ENCODE measurements at places on chromosomes 4 and X.

GRCh38 chrX:24696294-24696693, 2.6 kb downstream of the POLA1 start:
- DNase-seq = no peak

DNA sequence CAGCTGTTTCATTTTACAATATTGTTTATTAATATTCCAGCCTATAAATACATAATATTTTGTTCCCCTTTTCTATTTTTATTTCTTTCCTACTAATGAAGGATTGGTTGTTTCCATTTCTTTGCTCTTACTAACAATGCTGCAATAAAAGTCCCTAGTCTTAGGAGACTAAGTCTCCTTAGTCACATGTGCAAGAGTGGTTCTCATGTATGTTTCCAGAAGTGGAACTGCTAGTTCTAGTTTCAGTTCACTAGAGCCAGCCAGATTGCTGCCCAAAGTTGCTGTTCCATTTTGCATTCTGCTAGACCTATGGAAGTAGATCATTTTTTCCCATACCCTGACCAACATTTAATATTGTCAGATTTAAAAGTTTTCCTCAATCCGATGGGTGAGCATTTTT, 44.3 kb downstream of the CNGA1 start:
- DNase-seq = no peak

DNA sequence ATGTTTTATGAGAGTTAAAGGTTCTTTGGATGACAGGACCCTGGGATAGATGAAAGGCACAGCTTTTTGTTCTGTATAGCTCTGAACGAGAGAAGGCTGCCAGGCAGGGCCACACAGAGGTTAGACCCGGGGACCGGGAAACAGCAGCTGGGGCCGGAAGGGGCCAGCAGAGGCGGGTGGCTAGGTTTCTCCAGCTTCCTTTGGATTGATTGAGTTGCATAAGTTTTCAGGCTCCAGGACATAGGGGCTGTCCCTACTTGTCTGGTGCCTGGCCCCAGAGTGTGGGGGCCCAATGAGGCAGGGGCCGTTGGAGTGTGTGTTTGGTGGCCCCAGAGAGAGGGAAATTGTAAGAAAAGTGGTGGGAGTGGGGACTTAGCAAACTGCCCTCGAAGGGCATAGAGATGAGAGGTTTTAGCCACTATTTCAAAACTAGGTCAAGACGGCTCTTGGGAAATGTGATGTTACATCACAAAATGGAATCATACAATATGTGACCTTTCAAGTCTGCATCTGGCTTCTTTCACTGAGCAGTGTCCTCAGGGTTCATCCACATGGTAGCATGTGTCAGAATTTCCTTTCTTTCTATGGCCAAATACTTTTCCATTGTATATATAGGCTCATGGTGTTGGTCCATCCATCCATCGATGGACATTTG, 3.7 kb downstream of the ZFP92 start:
- no peak for DNase-seq

GRCh38 chr4:116881077-116881476, 204.3 kb downstream of the TRAM1L1 start:
- no peak for DNase-seq

GRCh38 chrX:2188330-2188792, 312.4 kb downstream of the DHRSX start:
- no peak for DNase-seq

- no peak for DNase-seq
Measured at GRCh38 chr4:46389301-46389775, 590 bp downstream of the GABRA2 start.

DNA sequence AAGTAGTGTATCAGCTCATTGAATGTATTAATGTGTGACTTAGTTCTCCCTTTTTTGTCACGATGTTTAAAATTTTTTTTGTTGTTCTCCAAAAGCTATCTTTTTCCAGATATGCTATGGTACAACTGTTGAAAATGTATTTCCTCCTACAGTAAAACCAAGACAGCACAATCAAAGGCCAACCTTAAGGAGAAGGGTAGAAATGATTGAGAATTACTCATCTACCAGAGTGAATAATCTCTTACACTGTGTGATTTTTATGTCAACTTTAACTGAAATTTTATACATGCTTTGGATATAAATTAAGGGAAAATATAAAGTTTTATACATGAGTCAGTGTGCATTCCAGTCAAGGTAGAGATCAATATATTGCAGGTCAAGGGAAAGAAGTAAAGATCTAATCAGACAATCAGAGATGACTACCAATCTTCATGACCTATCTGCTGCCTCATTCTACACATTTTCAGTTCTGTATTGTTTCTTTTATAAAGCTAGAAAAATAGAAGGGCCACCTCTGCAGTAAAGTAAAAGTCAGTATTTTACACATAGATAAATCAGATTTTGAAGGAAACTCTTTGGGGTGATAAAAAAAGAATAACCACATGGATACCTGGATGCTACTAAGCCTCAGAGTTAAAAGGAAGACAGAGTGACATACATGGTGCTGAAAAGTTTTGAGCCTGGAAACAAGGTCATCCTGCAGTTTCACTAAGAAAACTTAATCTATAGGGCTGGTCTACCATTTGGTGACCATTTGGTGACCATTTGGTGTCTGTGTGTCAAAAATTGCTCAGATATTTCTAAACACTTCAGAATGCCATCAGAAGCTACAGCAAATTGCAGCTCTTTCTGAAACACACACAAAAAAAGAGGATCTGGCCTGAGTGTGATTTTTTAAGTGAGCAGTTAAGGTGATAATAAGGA, 1.6 kb downstream of the FAM13A start:
- DNase-seq = no peak

- DNase-seq = no peak
Measured at GRCh38 chrX:38363046-38363445, 10.6 kb downstream of the OTC start.

- DNase-seq = no peak
Measured at GRCh38 chr4:37693450-37694190, 7.4 kb upstream of the RELL1 start.

DNA sequence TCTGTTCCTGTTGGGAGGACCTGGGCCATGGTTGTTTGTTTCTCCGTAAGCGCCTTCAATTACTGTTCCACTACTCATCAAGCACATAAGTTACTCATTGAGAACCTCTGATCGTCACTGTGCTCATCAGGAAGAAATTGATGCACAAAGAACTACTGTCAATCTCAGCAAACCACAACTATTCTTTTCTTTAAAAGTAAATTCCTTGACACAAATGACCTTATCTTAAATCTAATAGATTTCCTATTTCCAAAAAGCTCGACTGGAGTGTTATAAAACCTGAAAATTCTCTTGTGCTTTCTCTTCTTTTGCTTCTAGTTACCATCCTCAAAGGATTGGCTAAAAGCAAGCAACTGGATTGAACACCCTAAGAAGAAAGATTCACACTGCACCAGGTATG, at the start of gene MUC7:
TSS of gene MUC7 (plus strand) at position 301 of the 400 bp plus-strand sequence. CDS start 1,825 bp downstream, outside the sequence.
- no peak for DNase-seq

- no peak for DNase-seq
Measured at GRCh38 chr4:40905414-40905813, 155.7 kb downstream of the NSUN7 start.

- DNase-seq = peak; percentile 72
Measured at GRCh38 chr4:54234497-54235205, 5.6 kb downstream of the PDGFRA start.

DNA sequence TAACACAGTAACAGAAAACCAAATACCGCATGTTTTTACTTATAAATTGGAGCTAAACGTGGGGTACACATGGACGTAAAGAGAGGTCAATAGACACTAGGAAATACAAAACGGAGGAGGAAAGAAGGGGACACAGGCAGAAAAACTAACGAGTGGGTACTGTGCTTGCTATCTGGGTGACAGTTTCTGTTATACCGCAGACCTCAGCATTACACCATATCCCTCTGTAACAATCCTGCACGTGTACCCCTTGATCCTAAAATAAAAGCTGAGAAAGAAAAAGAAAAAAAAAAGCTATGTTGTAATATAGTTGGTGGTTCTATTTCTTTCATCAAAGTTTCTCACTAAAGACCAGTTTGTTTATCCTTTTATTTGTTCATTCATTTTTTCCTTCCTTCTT, 47.9 kb upstream of the UNC5C start:
- no peak for DNase-seq

GRCh38 chrX:144627947-144628346, 619.4 kb upstream of the SPANXN1 start:
- no peak for DNase-seq

DNA sequence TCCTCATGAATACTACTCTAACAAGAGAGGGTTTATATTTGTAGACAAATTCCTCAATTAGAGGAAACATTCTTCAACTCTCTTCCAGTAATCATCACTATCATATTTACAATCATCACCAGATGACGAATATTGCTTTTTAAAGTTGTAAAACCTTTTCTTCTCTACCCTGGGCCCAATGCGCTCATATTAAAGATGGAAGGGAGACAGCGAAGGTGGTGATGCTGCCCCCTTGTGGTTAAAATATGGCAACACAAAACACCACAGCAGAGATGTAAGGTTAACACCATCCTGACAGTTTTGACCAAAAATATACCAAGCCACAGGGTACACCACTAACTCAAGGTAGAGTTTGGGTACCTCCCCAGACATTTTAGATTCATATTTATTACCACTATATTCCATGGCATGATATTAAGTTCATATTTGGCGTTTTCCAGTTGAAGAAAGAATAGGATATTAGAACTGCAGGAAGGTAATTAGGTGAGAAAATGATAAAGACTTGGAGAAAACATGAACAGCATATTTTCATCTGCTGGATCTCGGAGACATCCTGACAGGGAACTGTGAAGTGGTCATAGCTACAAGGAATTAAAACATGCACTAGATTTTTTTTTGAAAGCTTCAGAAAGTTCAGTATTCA, 72.8 kb downstream of the SLC9A7 start:
- no peak for DNase-seq

- no peak for DNase-seq
Measured at GRCh38 chr4:153486281-153487151, 20.4 kb downstream of the TMEM131L start.

DNA sequence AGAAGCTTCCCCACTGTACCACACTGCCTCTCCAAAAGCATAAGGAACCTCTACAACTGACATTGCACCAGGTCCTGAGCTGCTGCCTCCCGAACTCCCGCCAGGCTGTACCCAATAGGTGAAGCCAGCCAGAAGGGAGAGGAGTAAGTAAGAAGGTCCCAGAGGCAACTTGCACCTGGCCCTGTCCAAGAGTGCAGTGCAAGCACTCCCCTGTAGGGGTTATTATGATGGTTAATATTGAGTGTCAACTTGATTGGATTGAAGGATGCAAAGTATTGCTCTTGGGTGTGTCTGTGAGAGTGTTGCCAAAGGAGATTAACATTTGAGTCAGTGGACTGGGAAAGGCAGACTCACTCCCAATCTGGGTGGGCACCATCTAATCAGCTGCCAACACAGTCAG, 879.3 kb upstream of the SLIT2 start:
- DNase-seq = no peak

GRCh38 chrX:3748052-3748559, 34.7 kb upstream of the PRKX start:
- DNase-seq = no peak

DNA sequence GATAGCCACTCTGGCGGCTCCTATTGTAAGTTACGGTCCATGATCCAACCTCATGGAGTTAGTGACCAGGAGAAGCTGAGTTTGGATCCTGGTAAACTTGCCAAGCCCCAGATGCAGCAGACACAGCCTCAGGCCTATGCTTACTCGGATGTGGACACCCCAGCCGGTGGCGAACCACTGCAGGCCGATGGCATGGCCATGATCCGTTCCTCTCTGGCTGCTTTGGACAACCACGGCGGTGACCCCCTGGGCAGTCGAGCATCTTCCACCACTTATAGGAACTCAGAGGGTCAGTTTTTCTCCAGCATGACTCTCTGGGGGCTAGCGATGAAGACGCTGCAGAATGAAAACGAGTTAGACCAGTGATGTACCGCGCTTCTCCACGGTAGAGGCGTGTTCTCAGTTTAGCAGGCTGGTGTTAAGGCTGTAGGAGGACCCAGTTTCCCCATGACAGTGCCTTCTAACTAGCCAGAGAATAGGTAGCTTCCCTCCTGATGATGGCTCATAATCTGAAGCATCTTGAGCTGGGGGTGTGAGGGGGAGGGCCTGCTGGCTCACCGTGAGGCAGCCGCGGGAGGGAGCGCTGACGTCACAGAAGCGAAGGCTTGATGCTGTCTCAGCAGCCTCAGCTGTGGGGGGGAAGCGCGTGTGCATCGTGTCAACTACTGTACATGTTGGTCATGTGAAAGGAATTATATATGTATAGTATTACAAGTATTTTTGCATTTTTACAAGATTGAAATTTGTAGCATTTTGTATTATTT, 31.1 kb downstream of the ZBTB49 start:
- no peak for DNase-seq

GRCh38 chr4:152896811-152897210, 39.3 kb upstream of the FHDC1 start:
- DNase-seq = no peak

GRCh38 chr4:478373-478772, 20.6 kb downstream of the ZNF721 start:
- DNase-seq = no peak

DNA sequence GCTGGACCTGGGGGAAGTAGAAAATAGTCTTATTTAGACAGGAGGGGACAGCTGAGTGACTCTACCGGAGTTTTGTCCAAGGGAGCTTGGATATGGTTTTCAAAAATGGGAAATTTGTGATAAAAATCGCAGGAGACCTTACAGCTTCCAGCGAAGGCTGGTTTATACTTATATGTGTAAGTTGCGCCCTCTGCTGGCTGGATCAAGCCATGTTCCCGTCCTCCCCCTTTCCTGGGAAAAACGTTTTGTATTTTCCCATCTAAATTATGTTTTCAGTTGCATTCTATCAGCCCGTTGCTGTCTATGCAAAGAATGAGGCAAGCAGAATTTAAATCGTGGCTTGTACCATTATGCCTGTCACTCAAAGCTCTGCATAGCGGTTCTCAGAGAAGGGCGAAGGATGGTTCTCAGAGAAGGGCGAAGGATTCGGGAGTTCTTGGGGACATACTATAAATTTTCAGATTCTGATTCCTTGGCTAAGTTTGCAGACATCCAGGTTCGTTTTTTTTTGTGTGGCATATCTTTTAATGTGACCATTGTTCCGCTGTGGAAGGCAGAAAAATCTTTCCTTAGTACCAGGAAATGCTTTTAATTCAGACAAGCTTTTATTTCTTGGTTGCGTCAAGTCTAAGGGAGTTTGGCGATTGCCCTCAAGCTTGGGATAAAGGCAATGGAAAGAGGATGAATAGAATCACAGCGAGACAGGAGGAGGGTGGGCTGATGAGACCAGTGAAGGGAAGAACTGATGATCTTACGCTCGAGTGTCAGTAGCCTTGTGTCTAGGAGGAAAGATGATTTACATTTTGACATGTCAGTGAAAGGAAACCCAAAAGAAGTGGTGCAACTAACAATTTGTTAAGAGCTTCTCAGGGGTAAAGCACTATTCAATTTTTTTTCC, 128.5 kb upstream of the ARX start:
- DNase-seq = no peak

- no peak for DNase-seq
Measured at GRCh38 chrX:12881914-12882313, 15.0 kb downstream of the TLR7 start.

DNA sequence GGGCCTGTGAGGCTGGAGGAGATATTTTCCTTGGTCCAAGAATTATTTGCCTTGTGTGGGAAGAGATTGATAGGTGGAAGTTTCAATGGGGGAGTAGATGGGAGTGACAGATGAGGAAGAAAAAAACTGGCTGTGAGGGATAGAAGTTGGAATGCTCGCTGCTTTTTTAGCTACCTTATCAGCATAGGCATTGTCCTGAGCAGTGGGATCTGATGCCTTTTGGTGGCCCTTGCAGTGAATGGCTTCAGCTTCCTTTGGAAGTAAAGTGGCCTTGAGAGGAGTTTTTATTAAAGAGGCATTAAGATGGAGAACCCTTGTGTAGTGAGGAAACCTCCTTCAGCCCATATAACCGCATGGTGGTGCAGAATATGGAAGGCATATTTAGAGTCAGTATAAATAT, 16.0 kb downstream of the KLKB1 start:
- no peak for DNase-seq
